ENCODE measurements at places on chromosomes 2 and 18.
A peak's percentile ranks its signal among the peaks of the same experiment; 100 is the strongest.

DNA sequence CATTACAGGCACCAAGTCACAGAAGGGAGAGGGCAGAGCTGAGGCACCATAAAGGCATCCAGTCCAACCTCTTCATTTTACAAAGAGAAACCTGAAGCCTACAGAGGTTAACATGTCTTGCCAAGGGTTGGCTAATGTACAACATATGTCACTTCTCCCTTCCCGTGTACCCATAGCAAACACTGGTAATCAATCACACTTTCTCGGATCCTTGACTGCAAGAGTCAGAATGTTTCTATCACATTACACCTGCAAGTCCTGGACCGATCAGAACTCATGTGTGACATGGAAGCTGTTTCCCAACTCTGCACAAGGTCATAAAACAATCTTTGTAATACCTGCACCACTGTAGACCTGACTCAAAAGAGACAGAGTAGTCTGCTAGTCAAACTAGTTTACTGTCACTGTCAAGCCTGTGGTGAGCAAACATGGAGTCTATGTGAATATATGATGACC is 6.0 kb downstream of the ANKRD44 start:
- no peak for DNase-seq

- no peak for DNase-seq
Observed at GRCh38 chr2:103138123-103138901, 376.5 kb downstream of the TMEM182 start.

DNA sequence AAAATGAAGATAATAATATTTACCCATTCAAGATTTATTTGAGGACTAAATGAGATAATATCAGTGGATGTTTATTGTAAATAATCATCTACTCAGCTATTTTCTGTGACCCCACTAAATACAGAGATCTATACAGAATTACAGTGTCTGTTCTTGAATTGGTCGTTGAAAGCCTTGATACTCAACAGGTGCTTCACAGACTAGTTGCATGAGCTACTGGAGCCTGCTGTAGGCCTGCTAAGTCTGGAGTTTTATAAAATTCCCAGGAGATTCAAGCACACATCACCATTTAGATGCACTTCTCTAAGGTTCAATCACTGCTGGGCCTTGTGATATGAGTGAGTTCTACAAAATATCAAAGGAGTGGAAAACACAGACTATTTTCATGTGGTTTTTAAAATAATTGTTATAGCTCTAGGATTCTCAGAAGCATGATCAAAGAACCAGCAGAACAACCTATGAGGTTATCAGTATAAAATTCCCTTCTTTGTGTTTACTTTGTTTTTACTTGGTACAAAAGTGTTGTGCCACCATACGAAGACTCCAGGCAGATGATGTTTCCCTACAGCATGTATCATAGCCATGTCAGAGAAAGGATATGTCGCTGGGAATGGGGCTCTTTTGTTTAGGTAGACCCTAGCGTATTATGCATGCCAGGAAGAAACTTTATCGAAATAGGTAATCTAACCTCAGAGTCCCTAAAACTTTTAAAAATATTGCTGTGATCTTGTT is 7.1 kb downstream of the SULT1C4 start:
- DNase-seq, result no peak

DNA sequence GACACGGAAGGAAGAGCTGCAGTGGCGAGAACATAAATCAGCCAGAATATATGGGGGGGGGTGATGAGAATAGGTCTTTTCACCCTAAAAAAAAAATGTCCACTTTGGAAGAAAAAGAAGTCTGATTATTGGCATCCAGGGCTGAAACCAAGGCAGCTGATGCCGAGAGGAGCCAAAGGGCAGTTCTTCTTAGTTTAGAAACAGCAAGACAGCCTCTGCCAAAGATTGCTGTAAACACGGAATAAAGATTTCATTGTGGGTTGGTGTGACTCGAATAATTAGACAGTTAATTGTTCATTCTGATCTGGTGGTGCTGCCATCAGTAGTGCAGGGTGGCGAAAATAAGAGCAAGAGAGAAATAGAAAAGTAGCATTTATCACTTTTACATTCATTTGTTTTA is 3.5 kb downstream of the CDH20 start:
- DNase-seq, result no peak

DNA sequence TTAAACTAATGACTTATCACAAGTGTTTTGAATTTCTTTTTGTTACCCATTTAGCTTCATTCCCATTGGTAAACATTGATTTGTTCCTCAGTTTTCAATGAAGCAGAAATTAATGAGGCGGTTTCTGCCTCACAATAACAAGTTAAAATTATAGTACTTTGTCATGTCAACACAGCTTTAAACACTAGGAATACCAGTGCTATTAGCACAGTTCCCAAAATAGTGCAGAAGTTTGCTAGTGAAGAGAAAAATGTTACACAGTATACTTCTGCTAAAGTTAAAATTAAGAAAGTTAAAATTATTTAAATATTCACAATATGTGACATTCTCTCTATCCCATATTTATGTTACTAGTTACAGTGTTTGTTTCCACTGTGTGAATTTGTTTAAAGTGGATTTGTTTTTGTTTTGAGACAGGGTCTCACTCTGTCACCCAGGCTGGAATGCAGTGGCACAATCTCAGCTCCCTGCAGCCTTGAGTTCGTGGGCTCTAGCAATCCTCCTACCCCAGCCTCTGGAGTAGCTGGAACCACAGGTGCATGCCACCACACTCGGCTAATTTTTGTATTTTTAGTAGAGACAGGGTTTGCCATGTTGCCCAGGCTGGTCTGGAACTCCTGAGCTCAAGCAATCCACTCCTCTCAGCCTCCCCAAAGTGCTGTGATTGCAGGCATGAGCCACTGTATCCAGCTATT is 3.8 kb upstream of the CHN1 start:
- DNase-seq, result no peak

DNA sequence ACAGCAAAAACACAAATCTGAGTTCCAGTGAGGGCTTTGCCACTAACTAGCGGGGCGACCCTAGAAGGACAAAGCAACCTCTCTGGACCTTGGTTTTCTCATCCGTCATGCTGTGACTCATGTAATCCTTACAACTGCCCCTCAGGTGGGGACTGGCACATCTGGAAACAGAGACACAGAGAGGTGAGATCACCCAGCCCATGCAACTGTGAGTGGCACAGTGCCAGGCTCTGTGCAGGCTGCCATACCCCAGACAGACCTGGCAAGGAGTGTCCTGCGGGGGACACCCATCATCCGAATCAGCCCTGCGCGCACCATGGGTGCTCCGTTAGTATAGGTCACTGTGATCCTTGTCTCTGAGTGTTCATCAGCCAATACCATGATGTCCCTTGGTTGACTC is 198.3 kb downstream of the SMAD7 start:
- DNase-seq, result no peak

GRCh38 chr2:229825476-229825875 is 96.3 kb downstream of the TRIP12 start:
- no peak for DNase-seq

DNA sequence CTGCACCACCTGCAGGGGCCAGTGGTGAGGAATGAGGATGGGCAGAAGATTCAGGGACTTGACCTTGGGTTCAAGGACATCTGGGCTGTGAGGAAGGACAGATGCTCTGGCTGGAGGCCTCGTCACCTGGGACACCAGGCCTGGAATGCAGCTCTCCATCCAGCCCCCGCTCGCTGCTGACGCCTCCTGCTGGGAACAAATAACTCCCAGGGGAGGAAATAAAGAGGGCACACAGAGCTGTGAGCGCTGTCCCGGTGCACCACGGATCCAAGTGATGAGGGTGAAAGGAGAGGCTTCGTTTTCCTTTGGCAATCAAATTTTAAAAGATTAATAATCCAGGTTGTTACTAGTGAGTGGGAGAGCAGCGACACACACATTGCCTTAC is 368.0 kb upstream of the MYT1L start:
- DNase-seq, result peak; percentile 55

- DNase-seq, result peak; percentile 75
Observed at GRCh38 chr2:21381421-21381820, 257.7 kb downstream of the TDRD15 start.

GRCh38 chr2:212903413-212903812 is 248.0 kb downstream of the IKZF2 start:
- no peak for DNase-seq

DNA sequence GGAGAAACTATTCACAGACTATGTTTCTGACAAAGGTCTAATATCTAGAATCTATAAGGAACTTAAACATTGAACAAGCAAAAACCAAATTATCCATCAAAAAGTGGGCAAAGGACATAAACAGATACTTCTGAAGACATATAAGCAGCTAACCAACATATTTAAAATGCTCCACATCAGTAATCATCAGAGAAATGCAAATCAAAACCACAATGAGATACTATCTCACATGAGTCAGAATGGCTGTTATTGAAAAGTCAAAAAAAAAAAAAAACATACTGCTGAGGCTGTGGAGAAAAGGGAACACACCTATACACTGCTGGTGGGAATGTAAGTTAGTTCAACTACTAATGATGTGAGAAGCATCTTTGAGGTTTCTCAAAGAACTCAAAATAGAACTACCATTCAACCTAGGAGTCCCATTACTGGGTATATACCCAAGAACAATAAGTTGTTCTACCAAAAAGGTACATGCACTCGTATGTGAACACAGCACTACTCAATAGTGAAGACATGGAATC is 220.4 kb upstream of the TFPI start:
- no peak for DNase-seq

DNA sequence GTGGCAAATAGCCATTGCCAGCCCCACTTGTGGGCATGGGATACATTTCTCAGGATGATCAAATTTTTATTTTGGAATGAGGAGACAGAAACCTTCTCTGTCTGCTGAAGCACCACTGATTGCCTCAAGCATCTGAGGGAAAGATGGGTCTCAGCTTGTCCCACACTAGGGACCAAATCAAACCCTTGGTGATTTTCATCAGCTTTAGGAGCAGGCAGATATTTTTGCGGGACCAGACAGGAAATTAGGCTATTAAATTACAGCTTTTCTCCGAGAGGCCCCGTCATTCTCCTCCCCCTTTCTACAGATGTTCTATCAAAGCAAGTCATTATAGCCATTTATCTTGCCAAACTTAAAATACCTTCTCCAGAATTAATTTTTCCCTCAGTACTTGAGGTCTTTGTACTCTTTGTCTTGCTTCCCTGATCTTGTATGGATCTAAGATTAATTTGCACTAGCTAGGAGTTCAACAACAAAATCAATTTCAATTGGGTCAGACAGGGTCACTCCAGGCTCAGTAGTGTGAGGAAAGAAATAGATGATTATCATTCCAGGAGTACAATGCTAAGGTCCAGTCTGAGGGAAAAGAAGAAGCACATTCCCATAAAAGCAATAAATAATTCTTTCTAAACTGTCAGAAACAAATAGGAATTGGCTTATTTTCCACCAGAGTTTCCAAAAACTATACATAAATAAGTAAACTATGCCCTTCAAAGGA is 818.1 kb upstream of the SOX11 start:
- DNase-seq, result no peak

GRCh38 chr2:118635891-118636290 is 211.6 kb downstream of the EN1 start:
- DNase-seq, result no peak

DNA sequence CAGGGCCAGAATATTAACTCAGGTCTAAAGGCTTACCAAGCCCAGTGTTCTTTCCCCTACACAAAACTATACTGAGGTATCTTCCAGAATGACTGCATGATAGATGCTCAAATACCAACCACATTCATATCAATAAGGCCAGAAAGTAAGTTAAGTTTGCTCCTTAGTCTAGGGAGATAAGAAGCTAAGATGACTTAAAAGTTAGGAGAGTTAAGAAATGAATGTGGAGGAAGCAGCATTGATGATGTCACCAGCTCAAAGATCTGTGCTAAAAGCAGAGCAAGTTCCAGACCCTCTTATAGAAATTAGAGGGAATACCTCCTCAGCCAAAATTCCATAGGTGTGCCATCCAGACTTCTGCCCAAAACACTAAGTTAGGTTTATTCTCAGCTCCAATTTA is 6.1 kb downstream of the PPP4R1 start:
- no peak for DNase-seq

GRCh38 chr18:6069103-6069502 is 173.8 kb upstream of the TMEM200C start:
- no peak for DNase-seq

- DNase-seq, result no peak
Observed at GRCh38 chr18:6423289-6423688, 8.6 kb upstream of the L3MBTL4 start.

DNA sequence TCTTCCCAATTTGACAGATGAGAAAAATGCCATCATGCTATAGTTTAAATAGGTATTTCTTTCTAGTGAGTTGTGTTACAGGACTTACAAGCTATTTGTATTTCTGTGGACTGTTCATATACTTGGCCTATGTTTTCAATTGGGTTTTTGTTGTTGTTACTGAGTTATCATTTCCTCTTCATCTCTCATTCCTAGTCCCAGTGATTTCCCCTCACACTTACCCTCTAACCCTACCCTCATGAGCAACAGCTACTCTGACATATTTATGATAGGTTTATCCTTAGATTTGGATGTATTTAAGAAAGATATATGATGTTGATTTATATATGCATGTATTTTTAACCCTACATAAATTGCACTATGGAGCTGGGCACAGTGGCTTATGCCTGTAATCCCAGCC is 10.9 kb upstream of the PSD4 start:
- no peak for DNase-seq

DNA sequence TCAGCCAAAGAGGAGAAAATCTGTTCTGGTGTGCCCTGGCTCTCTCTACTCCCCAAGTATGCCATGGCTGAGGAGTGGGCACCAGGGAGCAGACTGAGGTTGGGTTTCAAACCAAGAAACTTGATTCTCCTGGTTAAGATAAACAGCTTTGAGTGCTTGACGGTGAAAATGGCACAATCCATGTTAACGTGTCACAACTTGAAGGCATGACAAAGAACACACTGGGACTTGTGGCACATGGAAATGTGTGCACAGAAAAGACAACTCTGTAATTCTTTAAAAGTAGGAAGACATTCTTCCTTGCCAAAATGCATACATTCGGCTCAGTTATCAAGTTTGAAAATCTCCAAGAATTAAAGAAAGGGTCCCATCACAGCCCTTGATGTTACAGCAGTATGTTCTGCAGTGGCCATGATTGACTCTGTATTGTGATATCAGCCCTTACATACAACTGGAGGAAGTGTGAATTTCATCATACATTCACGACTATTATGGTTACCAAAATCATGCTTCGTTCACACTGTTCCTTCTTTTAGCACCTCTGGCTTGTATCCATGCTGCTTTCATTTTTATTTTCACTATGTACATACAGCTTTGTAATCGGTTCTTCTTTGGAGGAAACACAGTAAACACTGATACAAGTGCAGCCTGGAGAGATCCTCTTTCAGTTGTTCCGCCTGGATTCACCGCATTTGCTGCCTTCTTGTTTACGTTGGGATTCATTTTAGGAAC is 15.6 kb upstream of the ACTG2 start:
- no peak for DNase-seq
